ENCODE measurements at places on chromosomes 1 and 21.

DNA sequence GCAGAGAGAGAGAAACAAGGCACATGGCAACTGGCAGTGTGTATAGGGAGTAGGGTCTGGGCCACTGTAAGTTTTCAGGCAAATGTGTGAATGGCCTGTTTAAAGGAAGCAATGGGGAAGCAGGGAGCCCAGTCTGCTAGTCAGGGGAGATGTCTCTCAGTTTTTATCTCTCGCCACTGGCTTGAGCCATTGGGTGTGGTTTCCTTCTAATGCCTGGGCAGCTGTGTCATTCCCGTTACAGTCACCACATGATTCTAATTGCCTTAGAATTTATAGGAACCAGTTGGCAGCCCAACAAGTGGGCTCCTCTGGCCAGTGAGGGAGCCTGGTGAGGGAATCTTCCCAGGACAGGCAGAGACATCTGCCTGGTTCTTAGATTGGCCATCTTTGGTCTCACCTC is 182.4 kb downstream of the DISC1 start:
- DNase-seq, result no peak

- no peak for DNase-seq
Measured at GRCh38 chr1:38677756-38678155, 181.8 kb downstream of the RRAGC start.

DNA sequence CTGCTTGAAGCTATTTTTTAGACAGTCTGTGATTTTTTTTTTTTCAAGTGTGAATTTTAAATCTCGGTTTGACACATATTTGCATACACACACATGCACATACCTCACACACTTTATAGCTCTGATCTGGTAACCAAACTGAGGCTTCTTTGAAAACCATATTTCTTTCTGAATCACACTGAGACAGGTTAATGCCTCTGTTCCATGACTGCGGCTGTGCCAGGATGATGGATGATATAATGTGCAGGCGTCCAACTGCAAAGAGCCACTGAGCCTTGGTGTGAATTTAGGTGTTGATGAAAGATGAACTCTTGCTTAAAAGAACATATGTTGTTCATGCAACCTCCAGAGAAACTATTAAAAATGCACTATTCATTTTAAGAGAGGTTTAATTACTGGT is 504.0 kb upstream of the OLFM3 start:
- no peak for DNase-seq

- no peak for DNase-seq
Measured at GRCh38 chr1:199020904-199021303, 382.1 kb downstream of the PTPRC start.
